SHP77 (cell line): ENCODE measurements at places on chromosomes 11 and 22.

DNA sequence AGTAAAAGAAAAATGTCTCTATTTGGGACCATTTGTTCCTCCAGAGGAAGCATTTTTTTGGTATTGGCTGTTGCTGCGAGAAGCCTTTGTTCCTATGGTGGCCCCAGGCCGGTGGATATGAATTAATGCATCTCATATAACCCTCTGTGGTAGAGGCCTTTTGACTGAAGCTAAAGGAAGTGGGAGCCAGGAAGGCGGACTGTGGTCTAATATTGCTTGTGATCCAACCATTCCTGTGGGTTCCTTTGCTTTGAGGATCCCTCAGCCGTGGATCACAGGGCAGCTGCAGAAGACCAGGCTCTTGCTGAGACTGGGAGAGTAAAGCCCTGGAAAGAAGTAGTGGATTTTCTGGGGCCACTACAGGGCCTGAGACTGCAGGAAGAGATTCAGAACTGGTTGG lies 68.3 kb upstream of the NAV2 start:
- no peak for DNase-seq

DNA sequence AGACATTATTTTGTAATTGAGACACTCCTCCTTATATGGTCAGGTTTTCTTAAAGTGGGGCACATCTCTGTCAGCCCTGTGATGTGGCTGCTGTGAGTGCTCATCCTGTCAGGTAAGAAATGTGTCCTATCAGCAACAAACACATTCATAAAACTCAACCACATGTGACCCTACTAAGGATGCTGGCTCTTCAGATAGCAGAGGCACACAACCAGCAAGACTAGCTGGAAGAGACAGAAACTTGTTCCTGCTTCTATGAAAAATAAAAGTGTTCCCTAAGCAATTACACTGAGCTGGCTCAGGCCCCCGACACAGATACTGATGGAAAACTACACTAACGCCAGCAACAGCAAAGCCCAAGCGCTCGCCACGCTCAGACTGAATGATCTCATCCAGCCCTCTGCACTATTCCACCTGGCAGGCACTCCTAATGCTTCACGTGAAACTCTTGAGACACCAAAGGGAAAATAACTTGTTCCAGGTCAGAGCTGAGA lies 49.8 kb upstream of the CYP2D6 start:
- no peak for DNase-seq

DNA sequence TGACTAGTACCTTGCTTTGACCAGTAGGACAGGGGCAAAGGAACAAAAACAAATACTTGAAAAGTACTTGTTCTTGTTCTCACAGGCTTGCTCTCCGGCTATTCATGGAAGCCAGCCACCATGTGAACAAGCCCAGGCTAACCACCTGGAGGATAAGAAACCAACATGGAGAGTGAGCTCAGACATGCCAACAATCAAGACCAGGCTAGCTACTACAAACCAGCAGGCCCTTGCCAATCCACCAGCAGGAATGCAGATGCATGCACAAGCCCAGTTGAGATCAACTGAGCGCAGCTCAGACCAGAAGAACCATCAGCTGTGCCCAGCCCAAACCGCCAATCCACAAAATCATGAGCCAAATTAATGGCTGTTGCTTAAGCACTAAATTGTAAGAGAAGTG lies 180.1 kb upstream of the ISX start:
- no peak for DNase-seq

- no peak for DNase-seq
Observed at GRCh38 chr11:8177136-8177535, 8.3 kb upstream of the RIC3 start.

DNA sequence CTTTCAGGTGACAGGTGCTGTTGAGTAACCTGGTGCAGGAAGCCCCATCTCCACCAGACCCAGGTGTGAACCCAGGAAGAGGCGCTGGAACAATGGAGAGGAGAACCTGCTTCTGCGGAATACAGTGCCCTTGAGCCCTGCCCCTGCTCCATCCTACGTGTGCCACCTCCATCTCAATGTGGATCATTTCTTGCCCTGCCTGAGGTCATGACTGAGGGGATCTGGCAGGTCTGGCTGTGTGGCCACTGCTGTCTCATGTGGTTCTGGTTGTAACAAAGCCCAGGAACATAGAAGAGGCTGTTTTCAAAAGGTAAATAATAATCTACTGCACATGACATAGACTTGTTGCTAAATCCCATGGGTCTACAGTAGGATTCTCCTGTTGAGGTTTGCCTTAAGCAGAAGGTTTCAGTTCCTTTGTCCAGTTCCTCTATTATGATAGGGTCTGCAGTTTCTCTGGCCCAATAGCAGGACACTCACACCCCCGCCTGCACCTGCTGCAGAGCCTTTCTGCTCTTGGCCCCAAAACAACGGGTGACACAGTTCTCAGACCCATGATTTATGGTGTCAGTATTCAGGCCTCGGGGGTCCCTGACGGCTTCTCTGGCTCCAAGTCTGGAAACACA lies 113.5 kb upstream of the IGLL5 start:
- DNase-seq = no peak

- no peak for DNase-seq
Observed at GRCh38 chr11:21622566-21622965, 570.3 kb upstream of the ANO5 start.

DNA sequence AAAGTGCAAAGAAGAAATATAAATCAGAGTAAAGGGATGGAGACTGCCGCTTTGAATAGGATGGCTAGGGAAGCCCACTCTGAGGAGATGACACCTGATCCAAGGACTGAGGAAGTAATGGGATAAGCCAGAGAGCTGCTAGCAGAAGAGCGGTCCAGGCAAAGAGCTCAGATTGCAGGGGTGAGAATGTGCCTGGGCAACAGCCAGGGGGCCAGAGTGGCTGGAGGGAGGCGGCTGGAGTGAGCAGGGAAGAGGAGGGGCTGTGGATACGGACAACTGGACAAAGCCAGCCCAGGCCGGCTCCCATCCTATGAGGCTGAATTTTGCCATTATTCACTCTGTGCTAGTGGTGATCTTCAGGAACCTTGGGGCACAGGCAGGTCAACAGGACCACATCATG lies 360.3 kb upstream of the SYN3 start:
- no peak for DNase-seq

DNA sequence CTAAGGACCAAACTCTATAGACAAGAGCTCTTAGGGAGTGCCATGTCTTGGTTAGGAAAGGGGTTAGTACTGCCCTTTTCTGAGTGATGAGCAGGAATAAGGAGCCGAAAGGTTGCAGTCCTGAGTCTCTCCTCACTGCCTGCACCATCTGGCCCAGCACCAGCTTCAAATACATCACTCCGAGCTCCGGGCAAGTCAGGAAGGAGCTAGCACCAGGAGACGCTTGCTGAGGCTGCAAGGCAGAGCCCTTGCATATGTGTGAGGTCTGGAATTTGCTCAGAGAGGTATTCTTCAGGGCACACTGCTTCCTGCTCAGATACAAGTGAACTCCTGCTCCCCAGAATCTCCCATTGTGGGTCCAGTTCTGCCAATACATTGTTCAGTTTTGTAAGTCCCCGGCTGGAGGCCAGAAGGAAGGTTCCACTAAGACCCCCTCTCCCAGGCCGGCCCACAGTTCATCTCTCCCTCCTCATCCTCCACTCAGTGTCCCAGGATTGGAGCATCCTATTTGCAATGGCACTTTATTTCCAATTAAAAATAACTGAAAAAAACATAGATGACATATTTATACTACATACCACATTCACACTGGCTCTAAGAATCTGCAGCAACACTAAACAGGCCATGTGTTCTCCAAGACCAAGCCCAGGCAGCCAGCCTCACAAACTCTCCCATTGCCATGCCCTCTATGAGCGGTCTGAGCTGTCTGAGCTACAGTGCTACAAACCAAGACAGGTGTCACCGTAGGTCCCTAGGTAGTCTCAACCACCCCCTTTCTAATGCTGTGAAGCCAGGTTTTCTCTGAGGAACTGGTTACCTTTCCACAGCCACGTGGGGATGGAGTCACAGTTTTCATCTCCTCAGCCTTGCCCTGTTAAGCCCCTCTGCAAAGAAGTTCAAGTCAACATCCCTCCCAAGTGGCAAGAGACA lies 55.1 kb upstream of the SPATA19 start:
- DNase-seq = no peak

GRCh38 chr11:124190298-124191139 lies 7.4 kb downstream of the OR10D3 start:
- DNase-seq = no peak

GRCh38 chr11:38924644-38925043 lies 2326.6 kb upstream of the RAG2 start:
- DNase-seq = no peak

GRCh38 chr11:75383246-75383645 lies 16.1 kb upstream of the RPS3 start:
- DNase-seq = peak; percentile 27

GRCh38 chr11:18012122-18012905 lies 533 bp downstream of the SERGEF start:
- DNase-seq = no peak

DNA sequence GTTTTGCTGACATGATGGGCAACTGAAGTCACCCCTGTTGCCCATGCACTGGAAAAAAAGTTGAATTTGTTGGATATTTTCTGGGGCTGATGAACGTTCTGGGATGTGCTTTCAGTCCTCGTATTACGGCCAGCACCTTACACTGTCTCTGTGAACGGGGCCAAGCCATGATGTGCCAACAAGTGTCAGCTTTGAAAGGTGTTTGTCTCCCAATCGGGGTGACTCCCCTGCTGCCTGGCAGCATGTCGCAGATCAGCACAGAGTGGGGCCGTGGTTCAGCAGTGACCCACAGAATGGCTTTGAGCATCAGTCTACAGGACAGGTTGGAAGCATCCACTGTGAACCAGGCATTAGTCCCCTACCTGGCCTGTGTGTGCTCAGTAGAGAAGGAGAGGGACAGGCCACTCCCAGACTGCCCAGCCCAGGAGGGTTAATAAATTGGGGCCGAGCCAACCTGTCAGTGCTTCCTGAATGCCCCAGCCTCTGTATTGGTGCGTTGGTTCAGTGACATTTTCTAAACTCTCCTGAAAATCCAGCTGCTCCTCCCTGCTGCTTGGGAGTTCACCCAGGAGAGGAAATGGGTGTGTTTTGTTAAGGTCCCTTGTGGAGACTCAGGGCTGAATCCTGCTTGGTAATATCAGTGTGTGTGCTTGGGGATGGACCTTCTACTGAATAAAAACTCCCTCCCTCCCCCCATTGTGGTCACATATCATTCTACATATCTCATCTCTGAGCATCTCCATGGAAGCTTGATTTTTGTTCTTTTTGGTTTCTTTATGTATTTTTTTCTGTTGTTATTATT lies 50.7 kb upstream of the TTC12 start:
- no peak for DNase-seq

DNA sequence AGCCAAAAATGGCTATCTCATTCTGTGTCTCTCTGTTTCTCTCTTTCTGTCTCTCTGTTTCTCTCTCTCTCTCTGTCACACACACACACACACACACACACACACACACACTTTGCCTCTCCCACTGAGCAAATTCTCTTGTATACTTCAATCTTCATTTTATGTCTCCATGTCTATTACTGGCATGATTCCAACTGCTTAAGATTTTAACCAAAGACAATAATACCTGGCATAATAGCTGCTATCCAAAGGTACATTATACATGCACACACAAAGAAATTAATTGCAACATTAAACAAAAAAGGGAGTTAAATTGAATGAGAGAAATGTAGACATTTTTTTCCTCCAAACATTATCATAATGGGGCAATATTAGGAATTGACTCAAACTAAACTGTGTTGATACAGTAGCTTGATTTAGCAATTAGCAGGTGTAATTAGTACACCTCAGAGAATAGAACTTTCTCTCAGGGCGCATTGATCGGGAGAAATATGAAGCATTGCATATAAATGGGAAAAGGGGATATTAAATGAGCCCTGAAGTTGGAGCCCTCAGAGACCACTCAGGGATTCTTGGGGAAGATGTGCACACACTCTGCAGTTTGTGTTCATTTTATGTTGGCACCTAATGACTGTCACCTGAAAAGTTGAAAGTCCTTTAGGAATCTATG lies 17.4 kb upstream of the SLC1A2 start:
- no peak for DNase-seq

DNA sequence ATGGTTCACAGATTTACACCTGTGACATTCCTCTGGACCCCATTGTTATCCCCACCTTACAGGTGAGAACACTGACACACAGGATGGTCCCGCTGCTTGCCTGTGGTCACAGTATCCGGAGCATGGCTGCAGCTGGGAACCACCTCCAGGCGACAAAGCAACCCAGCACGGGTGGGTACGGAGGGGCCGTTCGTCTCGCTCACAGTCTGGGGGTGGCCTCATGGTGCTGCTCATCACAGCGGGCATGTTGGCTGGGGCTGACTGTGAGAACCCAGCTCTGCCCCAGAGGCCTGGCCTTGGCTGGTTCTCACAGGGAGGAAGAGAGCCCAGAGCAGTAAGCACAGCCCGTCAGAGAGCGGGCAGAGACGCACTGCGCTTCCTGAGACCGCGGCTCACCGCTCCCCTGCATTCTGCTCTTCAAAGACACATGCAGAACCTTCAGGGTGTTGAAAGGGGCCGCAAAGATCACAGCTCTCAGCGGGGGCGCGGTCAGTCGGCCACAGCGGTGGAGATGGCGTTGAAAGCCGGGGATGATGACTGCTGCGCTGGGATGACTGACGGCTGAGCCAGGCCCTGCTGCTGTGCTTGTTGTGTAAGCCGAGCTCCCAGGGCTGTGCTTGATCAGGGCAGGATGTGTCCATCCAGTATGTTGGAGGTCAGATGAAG lies 423.0 kb downstream of the BRD1 start:
- DNase-seq = no peak
